ENCODE measurements at places on chromosomes 13 and 19.

- DNase-seq: no peak
Measured at GRCh38 chr13:100610391-100611347, 22.1 kb upstream of the GGACT start.

DNA sequence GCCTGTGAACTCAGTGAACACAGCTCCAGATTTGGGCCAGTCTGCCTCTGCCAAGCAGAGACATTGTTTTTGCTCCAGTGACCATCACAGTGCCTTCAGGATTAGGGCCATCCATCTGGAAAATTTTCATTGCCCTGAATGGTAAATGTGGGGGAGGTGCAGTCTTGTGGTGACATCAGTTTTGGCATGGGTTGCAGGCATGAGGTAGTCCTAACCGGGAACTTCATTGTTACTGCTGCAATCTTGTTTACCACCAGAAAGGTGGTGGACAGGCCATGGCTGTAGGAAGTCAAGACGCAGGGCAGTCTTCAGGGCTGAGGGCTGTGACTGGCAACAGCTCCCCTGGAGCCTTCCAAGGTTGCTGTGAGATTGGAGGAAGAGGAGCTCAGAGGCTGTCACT lies 55.2 kb downstream of the SPATA13 start:
- no peak for DNase-seq

DNA sequence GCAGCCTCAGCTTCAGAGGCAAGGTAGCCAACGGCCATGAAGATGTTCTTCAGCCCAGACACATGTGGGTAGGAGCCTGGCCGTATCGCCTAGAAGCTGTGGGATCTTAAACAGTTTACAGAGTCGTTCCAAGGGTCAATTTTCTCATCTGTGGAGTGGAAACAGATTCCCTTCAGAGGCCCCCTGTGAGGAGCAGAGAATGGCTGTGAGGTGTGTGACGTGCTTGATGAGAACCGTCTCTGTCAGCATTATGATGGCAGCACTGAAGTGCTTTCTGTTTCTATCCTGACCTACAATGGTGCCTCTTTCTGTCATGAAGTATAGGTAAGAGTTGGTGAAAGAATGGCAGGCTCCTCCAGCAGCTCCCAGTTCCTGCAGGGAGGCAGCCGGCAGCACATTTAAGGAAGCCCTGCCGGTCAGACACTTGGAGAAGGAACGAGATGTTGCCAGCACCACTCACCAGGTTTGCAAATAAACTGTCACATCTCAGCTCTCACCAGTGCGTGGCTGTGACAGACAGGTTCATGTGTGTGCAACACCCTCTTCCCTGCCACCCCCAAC lies 277.3 kb downstream of the FOXO1 start:
- no peak for DNase-seq

GRCh38 chr13:110369400-110369799 lies 62.3 kb downstream of the COL4A2 start:
- no peak for DNase-seq

DNA sequence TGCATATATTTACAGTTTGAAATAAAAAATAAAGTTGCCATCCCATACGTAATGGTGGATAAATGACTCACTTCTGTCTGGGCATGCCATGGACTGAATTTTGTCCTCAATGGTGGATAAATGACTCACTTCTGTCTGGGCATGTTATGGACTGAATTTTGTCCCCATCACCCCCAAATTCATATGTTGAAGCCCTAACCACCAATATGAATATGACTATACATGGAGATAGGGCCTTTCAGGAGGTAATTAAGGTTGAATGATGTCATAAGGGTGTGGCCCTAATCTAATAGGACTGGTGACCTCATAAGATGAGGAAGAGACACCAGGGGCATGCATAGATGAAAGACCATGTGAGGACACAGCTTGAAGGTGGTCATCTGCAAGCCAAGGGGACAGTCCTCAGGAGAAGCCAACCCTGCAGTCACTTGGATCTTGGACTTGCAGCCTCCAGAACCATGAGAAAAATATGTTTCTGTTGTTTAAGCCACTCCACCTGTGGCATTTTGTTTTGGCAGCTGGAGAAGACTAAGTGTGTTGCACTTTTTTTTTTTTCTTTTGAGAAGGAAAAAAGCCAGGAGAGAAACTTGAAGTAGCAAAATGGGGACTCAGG lies 41.8 kb downstream of the RFC3 start:
- DNase-seq: no peak

DNA sequence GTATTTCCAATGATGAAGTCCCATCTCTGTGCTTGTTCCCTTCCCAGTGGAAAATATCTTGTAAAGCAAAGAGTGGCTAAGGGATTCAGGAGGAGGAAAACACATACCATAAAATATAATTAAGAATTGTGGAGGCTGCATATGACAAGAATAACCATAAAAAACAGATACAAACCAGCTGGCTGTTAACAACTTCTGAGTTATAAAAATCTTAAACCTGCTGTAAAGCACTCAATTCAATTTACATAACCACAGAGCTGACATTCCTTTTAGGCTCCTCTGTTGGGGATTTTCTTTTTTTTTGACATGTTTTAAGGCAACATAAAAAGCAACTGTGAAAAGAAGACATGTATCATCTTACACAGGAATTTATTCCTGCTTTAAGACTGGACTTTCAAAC lies 207.6 kb downstream of the DACH1 start:
- no peak for DNase-seq

DNA sequence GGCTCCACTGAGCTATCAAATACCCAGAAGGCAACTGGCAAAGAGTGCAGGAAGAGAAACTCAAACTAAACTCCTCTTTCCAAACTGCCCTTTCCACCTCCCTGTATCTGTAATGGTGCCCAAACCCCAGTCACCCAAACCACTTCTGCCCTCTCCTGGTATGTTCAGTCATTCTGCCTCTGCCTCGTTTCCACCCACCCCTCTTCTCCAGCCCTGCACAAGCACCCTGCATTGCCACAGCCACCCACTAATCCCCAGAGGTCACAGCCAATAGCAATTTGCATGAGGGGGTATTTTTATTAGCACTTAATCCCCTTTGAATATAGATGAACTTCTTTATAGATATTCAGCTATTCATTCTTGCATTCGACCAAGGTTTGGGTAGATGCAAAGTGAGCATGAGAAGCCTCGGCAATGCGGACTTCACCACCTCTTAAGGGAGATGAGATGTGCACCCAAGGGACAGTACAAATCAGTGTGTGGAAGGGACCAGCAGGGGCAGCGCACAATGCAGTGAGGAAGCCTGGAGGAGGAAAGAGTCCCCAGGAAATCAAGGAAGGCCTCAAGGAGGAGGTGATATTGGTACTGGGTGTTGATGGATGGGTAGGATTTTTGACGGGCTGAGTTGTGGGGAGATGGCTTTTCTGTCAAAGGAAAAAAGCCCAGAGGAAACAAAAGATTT lies 12.4 kb downstream of the TMEM272 start:
- peak; percentile 37 for DNase-seq

DNA sequence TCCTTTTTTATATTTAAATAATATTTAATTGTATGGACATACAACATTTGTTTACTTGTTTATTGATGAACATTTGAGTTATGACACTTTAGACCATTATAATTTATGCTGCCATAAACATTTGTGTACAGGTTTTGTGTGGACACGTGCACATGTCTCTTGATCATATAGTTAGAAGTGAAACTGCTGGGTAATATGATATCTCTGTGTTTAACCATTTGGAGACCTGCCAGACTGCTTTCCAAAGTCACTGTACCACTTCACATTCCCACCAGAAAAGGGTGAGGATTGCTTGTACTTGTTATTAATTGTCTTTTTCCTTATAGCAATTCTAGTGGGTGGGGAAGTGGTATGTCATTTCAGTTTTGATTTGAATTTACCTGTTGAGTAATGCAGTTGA lies 145.6 kb upstream of the KLHL1 start:
- no peak for DNase-seq

- DNase-seq: no peak
Measured at GRCh38 chr19:39411081-39411831, 1.2 kb upstream of the PLEKHG2 start.

GRCh38 chr13:33547035-33547434 lies 261.5 kb upstream of the STARD13 start:
- DNase-seq: no peak

DNA sequence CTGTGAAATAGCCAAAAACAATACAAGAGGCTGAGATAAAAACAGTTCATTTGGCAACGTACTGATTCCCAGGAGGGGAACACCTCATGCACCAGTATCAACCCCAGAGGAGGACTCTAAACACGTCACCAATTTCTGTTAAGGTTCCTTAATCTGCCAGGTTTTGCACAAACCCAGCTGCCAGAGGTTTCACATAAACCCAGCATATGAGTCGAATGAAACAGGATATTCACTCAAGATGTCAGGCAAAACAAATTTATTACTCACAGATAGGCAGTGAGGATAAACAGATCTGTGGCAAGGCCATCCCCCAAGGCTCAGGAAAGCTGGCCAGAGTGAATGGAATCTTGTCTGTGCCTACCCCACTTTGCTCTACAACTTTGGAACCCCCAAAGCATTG lies 210.9 kb downstream of the GPC5 start:
- no peak for DNase-seq

GRCh38 chr19:2186071-2186846 lies 22.5 kb downstream of the DOT1L start:
- DNase-seq: no peak

DNA sequence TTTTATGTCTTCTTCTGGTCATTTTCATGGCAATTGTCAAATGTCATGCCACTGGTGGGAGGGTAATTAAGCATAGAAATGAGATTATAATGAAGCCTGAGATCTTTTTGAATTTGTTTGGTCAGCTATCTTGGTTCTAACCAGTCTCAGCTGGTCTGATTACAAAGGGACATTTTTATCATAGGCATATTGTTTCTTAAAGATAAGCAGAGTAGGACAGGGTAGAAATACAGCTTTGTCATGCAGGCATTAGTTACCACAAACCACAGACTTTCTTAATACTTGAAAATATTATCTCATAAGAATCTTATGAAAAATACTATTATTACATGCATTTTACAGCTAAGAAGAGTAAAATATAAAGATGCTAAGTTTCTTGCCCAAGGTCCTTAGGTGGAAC lies 1761.5 kb downstream of the PCDH9 start:
- no peak for DNase-seq

- no peak for DNase-seq
Measured at GRCh38 chr19:36030264-36031148, 2.2 kb downstream of the CLIP3 start.

DNA sequence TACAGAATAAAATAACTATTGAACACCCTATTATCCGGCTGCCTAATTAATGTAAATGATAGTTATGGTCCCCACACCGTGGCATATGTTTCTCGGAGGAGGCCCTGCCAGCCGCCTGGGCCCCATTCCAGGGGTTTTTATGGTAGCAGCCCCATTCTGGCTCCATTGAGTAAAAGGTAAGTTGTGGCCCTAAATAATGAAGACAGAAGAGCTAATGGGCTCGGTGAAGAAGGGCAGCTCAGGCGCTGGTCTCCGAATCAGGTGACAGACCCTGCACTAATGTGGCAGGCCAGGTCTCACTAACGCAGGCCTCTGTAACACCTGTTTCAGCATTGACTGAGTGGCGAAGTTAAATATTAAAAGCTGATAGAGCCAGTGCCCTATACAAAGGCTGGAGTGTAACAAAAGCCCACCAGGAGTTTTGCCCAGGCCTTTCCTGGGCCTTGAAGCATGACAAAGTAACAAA lies 19.1 kb downstream of the POP4 start:
- no peak for DNase-seq

DNA sequence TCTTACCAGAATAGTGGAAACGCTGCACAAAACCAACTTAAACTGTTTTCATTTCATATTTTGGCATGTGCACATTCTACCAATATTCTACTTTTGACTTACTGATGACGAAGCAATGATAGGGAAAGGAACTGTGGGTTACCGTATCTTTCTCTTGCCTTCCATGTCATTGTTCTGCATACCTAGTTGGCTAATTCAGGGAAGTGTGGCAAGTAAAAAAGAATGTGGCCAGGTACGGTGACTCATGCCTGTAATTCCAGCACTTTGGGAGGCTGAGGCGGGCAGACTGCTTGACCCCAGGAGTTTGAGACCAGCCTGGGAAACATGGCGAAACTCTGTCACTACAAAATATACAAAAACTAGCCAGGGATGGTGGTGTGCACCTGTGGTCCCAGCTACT lies 108.2 kb downstream of the SIPA1L3 start:
- DNase-seq: no peak

GRCh38 chr13:73168953-73169401 lies 110.2 kb downstream of the KLF5 start:
- DNase-seq: no peak

GRCh38 chr19:49117677-49118564 lies 1.0 kb downstream of the C19orf73 start:
- no peak for DNase-seq

GRCh38 chr13:113918981-113919701 lies 54.7 kb downstream of the C13orf46 start:
- DNase-seq: no peak

- DNase-seq: no peak
Measured at GRCh38 chr19:49316284-49316683, 8.7 kb downstream of the SLC6A16 start.

DNA sequence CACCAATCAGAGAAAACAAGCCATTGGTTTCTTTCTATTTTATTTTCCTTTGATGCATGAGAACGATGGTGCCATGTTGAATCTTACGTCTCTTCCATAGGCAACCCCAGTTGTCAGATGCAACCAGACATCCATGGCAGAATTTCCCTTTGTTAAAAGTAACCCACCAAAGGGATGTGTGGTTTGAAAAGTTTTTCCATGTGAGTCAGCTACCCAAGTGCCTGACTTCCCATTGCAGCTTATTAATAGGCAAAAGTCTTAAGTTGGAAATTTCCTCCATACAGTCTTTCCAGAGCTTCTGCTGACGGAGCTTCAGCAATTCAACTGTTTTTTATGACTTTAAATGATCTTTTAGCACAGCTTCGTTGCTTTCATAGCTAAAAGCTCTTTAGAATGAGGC lies 73.8 kb upstream of the FAM216B start:
- DNase-seq: no peak

DNA sequence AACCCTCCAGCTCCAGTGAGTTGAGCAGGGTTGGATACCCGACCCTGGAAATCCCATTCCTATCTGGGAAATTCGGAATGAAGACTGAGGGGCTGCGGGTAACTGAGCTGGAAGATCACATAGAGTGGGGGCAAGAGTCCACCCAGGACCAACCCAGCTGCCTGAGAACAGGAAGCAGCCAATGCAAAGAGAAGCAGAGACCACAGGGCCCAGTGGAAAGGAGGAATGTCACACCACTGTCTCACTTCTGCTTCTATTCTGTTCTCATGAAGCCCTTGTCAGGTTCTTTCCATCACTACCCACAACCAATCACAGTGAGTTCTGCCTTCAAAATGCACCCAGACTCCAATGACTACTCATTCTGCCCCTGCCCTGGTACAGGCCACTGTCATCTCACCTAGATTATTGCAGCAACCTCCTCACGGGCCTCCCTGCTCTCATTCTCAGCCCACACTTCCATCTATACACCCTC lies 15.3 kb downstream of the DYRK1B start:
- DNase-seq: peak; percentile 46

- no peak for DNase-seq
Measured at GRCh38 chr19:46542428-46543230, 47.0 kb upstream of the PNMA8B start.

DNA sequence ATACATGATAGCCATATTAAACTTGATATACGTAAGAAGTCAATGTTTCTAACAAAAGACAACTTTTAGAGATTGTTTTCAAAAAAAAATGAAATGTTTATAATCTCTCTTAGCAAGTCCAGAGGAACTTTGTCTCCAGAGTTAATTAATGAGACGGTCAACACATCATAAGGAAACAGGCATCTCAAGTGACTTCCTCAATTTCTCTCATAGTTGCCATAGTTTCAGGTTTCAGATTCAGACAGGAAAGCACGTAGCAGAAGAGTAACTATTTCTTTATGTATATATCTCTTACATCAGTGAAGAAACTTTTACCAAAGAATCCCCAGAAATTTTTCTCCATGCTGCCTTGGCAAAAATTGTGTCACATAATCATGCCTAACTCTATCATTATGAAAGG lies 159.6 kb upstream of the ATXN8OS start:
- no peak for DNase-seq
